ENCODE measurements at places on chromosomes 5 and 9.

- DNase-seq = no peak
These were observed 69.3 kb downstream of the MAMDC2 start for GRCh38 chr9:70112981-70113380.

GRCh38 chr9:15468145-15468544 is 42.6 kb downstream of the PSIP1 start:
- no peak for DNase-seq

DNA sequence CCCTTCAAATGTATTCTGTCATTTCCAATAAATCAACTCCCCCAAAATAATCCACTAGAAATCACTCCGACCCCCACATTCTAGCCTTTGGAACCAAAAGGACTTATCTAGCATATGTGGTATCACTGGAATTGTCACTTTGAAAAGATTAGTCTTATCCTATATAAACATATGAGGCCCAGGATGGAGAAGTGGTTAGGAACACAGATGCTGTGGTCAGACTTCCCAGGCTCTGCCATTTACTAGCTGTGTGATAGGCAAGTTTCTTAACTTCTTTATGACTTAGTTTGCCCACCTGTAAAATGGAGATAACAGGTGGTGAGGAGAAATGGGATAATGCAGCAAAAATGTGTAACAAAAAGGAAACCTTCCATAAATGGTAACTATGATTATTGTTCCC is 62.0 kb upstream of the GLRX start:
- no peak for DNase-seq

GRCh38 chr5:172753101-172753500 is 17.9 kb downstream of the DUSP1 start:
- DNase-seq = no peak

- DNase-seq = peak; percentile 67
These were observed 187.1 kb upstream of the BRINP1 start for GRCh38 chr9:119556129-119556875.

- no peak for DNase-seq
These were observed 89.8 kb downstream of the UBE2R2 start for GRCh38 chr9:33906769-33907168.

DNA sequence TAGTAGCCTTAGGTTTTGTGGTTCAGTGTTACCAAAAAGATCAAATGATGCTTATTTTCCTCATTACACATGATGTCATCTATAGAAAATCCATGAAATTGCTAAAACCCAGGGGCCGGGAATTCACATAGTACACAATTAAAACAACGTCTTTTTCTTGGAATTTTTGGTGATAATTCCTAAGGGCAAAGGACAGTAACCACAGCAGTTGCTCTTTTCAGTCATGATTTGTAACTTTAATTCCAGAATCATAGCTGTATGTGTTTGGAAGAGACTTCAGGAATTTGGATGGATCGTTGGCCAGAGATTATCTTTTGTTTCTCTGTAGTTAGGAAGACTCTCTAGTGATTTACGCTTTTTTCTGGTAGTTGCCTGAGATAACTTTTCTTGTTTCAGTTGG is 748.7 kb downstream of the TLE4 start:
- no peak for DNase-seq

GRCh38 chr9:35680331-35681105 is 6.8 kb downstream of the CA9 start:
- DNase-seq = no peak

DNA sequence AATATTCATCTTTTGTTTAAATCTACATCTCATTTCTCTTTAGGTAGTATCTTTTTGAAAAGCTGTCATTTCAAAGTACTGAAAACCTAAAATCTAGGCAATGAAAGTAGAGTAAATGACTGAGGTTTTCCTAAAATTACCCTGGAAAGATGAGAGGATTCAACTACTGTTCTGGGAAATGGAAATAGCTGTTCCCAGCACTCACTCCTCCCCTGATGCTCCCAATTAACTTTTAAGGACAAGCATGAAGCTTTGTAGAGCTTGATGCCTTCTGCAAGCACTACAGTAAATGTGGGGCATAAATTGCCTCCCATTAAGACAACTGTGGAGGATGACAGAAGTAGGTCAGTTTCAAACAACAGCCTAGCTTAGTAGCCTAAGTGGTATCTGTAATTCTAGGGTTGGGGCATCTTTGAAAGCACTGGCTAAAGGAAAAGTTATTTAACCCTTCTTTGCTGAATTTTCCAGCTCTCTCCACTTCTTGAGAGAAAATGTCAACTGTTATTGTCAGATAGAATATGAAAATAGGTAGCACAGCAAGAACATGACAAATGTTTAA is 100.2 kb upstream of the GNA14 start:
- DNase-seq = no peak

- DNase-seq = no peak
These were observed 258.5 kb upstream of the PPP1R2B start for GRCh38 chr5:156591631-156592030.

GRCh38 chr9:33220681-33221567 is 19.0 kb upstream of the SPINK4 start:
- peak; percentile 39 for DNase-seq

DNA sequence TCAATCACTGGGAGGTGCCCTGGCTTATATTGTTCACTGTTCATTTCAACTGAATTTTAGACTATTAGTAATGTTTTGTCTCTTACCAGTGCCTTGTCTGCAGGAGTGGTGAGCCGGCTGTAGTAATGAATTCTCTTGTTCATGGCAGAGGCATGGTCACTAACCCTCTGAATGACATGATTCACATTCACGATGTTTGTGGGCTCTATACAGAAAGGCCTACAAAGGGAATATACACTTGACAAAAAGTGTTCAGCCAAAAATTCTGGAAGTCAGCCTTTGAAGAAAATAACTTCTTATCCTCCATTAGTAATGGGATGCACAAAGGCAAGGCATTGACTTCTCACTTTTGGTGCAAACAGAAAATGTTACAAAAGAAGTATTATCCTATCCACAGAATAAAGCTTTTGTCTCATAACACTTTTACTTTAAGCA is 39.6 kb downstream of the SLC38A9 start:
- DNase-seq = no peak

Measured in inflammatory macrophage (primary cell).